MM.1S (cell line): ENCODE measurements at places on chromosomes 4 and X.

DNA sequence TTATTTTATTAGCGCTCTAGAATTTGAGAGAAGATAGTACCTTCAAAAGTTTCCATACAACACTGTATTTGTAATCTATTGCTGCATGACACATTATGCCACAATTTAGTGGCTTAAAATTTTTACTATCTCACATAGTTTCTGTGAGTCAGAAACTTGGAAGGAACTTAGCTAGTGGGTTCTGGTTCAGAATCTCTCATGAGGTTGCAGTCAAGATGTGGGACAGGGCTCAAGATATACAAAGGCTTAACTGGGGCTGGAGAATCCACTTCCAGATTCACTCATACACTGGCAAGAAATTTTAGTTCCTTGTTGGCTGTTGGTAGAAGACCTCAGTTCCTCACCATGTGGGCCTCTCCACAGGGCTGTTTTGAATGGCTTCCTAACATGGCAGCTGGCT, 11.5 kb upstream of the C4orf54 start:
- no peak for DNase-seq

- no peak for DNase-seq
These were observed 10.7 kb downstream of the RBPJ start for GRCh38 chr4:26331380-26331950.

GRCh38 chr4:183860731-183861130, 44.4 kb upstream of the STOX2 start:
- no peak for DNase-seq

DNA sequence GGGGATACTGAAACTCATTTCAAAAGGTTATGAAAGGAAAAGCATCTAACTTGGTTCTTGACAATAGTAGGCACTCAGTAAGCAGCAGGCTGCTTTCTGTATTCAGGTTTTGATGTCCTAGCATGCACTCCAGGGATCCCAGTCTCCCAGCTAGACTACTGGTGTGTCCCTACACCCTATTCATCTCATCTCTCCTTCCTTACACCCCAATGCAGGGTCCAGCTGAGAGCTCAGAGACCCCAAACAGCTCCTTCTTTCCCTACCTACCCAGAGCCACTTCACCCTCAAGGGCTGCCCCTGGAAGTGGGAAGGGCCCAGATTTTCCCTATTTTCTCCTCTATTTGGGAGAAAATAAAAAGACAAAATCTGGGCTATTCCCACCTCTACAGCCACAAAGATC, 1.6 kb upstream of the EFNB1 start:
- DNase-seq, result no peak

- no peak for DNase-seq
These were observed 817.2 kb downstream of the GLUD2 start for GRCh38 chrX:121864561-121864960.

GRCh38 chr4:15488658-15489470, 19.2 kb downstream of the CC2D2A start:
- no peak for DNase-seq

GRCh38 chrX:136671006-136671610, 23.1 kb downstream of the CD40LG start:
- DNase-seq, result no peak

DNA sequence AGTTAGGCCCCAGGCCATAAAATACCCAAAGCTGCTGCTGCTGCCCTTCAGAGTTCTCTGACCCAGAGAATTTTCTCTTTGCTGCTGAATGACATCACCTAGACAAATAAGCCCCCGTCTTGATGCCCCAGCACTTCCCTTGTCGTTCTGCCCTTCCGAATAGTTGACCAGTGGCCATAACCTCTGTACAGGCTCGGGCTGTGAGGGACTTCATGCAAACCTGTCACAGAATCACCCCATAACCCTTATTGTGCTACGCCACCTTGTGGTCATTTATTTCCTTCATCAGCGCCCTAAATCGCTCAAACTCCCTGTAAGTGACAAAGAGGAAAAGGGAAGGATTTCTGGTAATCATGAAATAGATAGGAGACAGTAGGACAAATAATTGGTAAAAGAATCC, 18.8 kb downstream of the SPACA5 start:
- peak; percentile 58 for DNase-seq

- DNase-seq, result no peak
These were observed 87.2 kb downstream of the KLHL8 start for GRCh38 chr4:87133183-87133582.

GRCh38 chr4:107725281-107725859, 5.3 kb upstream of the PAPSS1 start:
- DNase-seq, result no peak

DNA sequence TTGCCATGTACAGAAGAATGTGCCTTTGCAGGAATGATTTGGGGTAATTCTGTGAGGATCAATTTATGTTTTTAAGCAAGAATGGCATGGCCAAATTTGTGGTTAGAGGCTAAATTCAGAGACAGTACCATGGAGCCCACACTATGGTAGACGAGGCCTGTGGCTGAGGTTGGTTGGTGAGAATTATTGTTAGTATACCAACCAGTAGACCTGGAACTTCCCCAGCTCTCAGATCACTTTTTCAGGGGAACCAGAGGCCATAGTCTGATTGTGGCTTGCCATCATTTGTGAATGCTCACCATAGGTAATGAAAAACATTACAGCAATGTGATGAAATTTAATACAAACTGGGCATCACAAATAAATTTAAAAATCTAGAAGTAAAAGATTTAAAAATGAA, 56.3 kb downstream of the SHISA3 start:
- DNase-seq, result no peak

- DNase-seq, result no peak
These were observed 64.0 kb upstream of the GK2 start for GRCh38 chr4:79472036-79472435.

GRCh38 chr4:53658029-53658428, 66.7 kb upstream of the LNX1 start:
- no peak for DNase-seq

- no peak for DNase-seq
These were observed 16.0 kb downstream of the RTL3 start for GRCh38 chrX:78643096-78643495.

- peak; percentile 55 for DNase-seq
These were observed 208.9 kb downstream of the NWD2 start for GRCh38 chr4:37453281-37453998.

GRCh38 chr4:48017108-48017571, 568 bp downstream of the NIPAL1 start:
- no peak for DNase-seq

- DNase-seq, result no peak
These were observed 49.0 kb downstream of the SYTL5 start for GRCh38 chrX:38055170-38055847.

GRCh38 chr4:183920512-183920911, 15.4 kb downstream of the STOX2 start:
- DNase-seq, result no peak

- no peak for DNase-seq
These were observed 73.0 kb downstream of the SEC24D start for GRCh38 chr4:118762730-118763477.

GRCh38 chr4:55853484-55854046, at the start of gene EXOC1:
TSS of gene EXOC1 (plus strand) at chr4:55853648. CDS start at chr4:55858324, 4,676 bp downstream.
- peak; percentile 95 for DNase-seq

DNA sequence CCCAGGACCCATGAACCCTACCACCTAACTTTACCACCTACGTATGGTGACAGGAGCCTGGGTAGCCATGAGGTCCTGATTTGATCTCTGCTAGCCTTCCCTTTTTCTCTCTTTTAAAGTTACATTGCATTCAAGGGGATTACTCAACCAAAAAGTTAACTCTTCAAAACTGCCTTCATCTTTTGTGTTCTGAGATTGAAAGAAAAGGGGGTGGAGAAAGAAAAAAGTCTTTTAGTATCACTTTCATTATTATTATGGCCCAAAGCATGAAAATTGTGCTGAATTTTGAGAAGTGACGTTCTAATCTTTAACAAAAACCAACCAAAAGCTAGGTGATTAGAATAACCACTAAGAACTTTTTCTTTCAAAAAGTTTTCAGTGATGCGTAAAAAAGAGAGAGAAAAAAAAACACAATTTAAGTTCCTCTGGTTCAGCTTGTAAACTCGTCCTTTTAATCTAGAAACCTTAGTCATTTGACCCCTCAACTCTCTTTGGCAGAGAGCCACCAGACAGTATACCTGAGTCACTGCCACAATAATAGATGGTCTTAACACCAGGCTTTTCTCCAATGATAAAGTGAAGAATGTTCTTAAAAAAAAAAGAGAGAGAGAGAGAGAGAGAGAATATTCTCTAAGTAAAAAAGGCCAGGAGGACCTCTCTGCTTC, 347.4 kb upstream of the FGF13 start:
- no peak for DNase-seq

GRCh38 chrX:19904778-19905367, 17.5 kb upstream of the SH3KBP1 start:
- peak; percentile 66 for DNase-seq

DNA sequence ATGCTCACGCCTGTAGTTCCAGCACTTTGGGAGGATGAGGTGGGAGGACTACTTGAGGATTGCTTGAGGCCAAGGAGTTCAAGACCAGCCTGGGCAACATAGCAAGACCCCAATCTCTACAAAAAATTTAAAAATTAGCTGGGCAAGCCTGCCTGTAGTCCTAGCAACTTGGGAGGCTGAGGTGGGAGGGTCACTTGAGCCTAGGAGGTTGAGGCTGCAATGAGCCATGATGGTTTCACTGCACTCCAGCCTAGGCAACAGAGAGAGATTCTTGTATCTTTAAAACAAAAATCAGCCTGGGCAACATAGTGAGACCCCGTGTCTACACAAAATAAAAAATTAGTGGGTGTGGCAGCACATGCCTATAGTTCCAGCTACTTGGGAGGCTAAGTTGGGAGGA, 1.9 kb downstream of the ZNF41 start:
- DNase-seq, result no peak

GRCh38 chr4:56880572-56880971, 27.1 kb upstream of the REST start:
- DNase-seq, result no peak

DNA sequence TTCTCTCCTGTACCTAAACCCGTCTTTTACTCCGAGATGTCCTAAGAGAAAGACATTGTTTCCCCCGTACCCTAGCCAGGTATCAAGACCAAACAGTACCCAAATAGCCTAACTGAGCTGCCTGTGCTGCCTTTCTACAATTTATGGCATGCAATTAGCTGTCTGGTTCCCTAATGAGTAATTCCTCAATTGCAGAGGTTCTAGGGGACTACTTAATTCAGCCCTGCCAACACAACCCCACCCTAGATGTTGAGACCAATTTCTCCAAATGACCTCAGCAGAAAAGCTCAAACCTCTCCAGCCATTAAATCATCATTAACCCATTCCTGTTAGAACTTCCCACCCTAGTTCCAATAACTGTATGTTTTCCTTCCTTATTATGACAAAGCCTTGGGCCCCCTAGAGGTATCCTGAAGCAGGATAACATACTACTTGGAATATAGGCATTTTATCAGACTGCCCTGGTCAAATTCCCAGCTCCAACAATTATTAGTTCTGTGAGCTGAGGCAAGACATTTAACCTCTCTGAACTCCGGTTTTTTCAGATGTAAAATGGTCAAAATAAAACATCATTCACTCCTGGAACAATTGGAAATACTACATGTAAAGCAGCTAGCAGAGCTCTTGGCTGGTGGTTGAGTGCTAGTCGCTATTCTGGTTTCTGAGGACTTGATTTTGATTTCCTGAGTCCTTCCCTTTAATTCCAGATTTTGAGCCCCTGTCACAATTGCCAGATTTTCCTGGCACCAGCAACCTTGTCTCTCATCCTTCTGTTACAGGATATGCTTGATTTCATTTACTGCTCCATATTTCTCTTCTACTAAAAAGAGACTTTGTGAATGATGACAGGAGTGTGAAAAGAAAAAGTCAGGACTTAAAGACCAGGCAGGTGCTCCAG, 244.6 kb upstream of the TENM3 start:
- DNase-seq, result no peak

GRCh38 chrX:109890300-109890699, 112.6 kb upstream of the TMEM164 start:
- no peak for DNase-seq

DNA sequence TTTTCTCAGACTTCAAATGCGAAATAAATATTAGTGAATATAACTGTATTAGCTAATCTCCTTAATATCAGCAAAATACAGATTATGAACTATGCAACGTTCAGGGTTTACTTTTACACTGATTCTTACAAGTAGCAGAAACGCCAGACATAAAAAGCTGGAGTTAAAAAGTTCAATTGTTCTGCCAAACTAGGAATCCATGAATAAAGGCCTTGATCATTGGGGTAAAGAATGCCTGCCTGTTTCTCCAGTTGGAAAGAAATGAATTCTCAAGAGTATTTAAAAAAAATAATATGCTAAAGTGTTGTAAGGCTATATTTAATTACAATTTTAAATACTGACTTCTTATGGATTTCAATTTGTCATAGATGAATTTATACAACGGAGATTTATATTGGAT, 612.2 kb downstream of the DMD start:
- DNase-seq, result no peak

DNA sequence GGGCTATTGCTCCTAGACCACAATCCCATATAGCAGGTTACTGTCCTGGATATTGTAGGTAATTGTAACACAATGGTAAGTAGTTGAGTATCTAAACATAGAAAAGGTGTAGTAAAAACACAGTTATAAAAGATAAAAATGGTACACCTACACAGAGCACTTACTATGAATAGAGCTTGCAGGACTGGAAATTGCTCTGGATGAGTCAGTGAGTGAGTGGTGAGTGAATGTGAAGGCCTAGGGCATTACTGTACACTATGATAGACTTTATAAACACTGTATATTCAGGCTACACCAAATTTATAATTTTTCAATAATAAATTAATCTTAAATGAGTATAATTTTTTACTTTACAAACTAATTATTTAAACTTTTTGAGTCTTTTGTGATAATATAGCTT, 425.7 kb downstream of the PABPC4L start:
- no peak for DNase-seq

GRCh38 chrX:115229337-115230003, 4.4 kb downstream of the LRCH2 start:
- no peak for DNase-seq

- no peak for DNase-seq
These were observed 1494.4 kb downstream of the STIM2 start for GRCh38 chr4:28354880-28355656.

- no peak for DNase-seq
These were observed 79.7 kb downstream of the ADRA2C start for GRCh38 chr4:3845744-3846429.

GRCh38 chrX:128975745-128976144, 547.5 kb downstream of the SMARCA1 start:
- peak; percentile 8 for DNase-seq

DNA sequence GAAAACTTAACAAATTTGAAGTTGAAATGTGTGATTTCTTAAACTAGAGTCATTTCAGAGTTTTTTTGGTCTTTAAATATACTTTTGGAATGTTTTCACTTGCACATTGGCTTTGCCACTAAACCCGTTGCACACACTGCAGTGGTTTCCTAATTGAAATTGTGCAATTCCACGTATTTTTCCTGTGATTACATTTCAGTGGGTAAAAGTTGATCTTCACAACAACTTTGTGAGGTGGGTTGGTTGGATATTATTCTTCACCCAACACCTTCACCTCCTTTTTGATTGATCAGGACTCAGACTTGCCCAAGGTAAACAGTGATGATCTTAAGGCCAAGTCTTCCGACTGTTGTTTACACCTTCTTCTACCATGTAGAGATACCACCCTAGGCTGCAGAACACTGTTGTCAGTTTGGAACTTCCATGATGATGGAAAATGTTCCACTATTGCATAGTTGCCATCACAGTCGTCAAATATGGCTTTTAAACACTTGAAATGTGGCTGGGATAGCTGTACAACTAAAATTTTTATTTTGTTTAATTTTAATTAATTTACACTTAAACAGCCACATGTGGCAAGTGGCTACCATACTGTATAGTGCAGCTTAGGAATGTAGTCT, 13.7 kb downstream of the SEPTIN11 start:
- DNase-seq, result no peak

- DNase-seq, result no peak
These were observed 146.4 kb downstream of the VEGFC start for GRCh38 chr4:176646311-176646710.

GRCh38 chrX:80246271-80246670, 174.0 kb upstream of the TENT5D start:
- no peak for DNase-seq
